ENCODE measurements at places on chromosomes 2 and 18.
A peak's percentile ranks its signal among the peaks of the same experiment; 100 is the strongest.

- DNase-seq = peak; percentile 17
Measured at GRCh38 chr2:239756031-239756789, 268.9 kb downstream of the NDUFA10 start.

DNA sequence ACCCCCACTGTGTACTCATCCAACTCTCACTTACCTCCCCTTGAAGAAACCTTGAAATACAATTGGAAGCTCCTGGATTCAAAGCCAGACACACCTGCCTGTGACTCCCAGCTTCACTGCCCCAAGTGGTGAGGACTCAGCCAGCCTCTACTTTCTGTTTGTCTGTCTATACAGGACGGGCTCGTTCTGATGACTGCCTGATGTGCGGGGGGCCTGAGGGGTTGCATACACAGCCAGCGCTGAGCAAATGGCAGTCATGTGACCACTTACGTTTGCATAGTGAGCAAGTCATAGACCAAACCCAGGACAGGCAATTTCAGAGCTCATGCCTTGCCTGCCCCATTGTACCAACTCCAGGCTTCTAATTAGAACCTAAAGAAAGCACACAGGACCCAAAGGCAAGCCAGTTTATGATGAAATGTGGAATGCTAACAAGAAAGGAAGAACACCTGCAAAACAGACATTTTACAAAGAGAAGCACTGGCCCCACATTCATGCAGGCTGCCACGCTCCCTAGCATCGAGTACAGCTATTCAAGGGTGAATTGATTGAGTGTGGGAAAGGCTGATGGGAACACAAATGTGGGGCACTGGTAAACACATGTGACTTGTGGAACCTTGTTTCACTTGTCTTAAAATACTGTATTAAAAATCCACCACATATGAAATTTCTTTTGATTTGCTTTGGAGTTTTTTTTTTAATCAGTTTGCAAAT lies 137.8 kb downstream of the LNPK start:
- no peak for DNase-seq

DNA sequence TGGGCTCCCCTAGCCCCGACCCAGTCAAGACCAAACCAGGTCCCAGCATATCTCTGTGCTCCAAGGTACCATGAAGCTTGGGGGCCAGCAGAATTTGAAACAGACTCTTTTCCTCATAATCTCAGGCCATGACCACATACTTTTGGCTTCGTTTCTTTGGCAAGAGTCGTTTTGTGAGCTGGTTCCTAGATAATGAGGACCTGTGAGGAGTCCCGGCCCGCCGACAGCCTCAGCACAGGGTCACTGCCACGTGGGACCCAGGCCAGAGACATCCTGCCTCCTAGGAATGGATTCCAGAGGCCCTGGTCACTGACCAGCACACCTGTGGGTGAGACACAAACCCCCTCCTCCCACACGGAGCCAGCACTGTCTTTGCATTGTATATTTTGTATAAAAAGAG lies 73.5 kb downstream of the VAPA start:
- DNase-seq = no peak

- no peak for DNase-seq
Measured at GRCh38 chr2:188665727-188666304, 308.4 kb upstream of the COL3A1 start.

- DNase-seq = no peak
Measured at GRCh38 chr2:39275016-39275415, 31.2 kb upstream of the CDKL4 start.

GRCh38 chr18:61797696-61798590 lies 94.9 kb downstream of the RNF152 start:
- DNase-seq = no peak

DNA sequence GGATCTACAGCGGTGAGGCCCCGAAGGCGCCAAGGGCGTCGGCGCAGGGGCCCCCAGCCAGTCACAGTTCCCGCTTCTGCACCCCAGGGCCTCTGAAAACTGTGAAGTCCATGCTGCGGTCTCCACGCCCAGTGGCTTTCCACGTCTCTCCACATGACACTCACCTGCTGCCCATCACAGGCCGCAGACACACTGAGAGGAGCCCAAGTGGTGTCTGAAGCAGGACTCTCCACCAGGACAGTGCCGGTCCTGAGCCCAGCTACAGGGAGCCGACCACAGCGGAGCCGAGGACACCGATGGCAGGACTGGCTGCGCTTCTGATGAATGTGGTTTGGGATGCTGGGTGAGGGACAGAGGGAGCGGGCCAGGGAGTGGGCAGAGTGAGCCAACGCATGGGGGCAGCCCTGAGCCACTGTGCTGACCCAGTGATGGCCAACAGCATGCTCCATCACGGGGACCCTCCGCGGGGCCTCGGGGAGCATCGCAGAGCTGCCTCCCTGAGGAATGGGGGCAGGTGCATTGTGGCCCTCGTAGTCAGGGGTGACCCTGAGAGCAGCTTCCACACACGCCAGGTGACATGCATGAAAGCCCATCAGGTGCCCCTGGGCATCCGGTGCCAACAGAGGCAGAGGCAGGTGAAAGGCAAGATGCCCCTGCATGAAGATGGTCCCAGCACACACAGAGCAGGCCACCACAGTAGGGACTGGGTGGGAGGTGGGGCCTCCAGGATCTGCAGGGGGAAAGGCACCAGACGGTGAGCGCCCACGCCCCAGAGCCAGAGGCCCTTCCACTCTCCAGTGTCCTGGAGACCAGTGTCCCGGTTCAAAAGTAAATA lies 116.6 kb downstream of the HDAC4 start:
- DNase-seq = no peak

GRCh38 chr18:7567474-7568425 lies 634 bp downstream of the PTPRM start:
- DNase-seq = peak; percentile 41

DNA sequence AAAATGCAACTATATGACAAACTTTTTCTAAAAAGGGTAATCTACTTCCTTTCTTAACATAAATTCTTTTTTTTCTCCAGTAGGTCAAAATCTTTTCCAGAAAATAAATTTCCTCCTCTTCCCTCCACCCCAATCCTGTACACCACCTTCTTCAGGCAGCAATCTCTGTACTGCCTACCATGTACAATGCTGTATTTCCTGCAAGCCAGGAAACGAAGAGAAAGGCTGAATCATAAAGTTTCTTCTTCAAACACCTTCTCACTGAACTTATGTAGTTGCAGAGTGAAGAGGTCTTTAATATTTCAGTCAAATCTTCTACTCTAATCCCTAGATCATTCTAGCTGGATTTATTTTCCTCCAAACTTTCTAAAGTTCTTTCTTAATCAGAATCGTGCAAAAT lies 18.2 kb upstream of the C2orf66 start:
- DNase-seq = no peak

GRCh38 chr2:234939576-234939975 lies 12.2 kb upstream of the SH3BP4 start:
- DNase-seq = no peak

DNA sequence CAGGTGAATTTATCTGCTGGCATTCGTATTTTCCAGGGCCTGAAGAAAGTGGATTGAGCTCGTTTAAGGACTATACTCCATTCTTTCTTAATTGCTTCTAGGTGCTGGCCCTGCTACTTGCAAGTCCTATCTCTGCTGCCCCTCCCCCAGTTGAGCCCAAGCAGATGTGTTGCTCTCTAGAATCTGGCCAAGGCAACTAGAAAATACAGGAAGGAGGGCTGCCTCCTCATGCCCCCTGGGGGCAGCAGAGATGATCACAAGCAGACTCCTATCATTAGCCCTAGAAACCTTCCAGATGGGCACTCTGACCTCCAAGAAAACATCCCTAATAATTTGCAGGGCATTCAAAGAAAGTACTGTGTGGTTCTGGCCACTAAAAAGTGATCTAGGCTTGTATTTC lies 72.5 kb upstream of the CYP26B1 start:
- no peak for DNase-seq

DNA sequence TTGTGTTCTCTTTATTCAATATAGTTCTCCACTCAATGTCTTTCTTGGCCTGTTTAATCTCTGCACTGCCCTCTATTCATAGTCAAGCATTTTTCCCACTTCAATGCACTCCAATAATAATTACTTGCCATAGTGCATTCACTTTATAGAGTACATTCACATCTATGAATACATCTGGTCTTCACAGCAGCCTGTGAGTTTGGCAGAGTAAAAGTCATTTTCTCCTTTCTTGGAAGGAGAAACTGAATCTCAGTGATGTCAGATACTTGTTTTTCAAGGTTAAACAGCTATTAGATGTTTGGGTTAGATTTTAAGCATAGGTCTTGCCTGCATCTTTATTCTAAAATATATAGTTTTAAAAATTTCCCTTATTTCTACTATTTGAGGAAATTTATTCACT lies 373.2 kb downstream of the TRIB2 start:
- no peak for DNase-seq

DNA sequence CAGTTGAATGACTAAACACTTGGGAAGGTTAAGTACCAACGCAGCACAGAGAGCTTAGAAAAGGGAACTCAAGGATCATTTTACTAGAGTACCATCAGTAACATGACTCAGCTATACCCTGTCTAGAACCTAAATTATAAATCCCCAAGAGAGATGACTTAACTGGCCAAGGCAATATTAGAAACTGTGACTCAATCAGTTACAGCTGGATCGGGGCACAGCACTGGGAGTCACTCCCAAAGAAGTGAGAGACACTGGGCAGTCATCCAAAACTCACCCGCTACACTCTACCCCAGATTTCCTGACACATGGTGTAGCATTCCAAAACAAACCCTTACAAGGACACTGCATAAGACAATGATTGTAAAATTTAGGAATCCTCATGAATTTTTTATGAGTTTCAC lies 17.7 kb downstream of the IWS1 start:
- DNase-seq = peak; percentile 43

DNA sequence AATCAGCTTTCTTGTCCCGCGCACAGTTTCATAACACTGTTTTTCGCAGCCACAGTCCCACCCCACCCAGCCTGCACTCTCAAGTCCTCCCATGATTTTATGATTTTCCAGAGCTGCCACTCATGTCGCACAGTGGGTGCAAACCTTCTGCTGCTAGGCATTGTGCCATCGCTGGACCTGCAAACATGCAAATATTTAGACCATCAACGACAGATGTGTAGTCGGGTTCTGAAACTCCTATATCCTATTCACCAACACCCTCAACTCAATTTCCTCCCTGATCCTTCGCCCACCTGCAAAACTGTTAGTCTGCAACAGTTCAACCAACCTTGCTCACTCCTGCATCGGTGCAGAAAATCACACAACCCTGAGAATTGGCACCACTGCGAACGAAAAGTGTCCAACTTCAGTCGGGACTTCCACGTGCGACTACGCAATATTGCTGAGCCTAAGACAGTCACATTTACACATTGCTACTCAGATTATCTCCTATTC lies 871 bp upstream of the ALS2 start:
- peak; percentile 3 for DNase-seq

DNA sequence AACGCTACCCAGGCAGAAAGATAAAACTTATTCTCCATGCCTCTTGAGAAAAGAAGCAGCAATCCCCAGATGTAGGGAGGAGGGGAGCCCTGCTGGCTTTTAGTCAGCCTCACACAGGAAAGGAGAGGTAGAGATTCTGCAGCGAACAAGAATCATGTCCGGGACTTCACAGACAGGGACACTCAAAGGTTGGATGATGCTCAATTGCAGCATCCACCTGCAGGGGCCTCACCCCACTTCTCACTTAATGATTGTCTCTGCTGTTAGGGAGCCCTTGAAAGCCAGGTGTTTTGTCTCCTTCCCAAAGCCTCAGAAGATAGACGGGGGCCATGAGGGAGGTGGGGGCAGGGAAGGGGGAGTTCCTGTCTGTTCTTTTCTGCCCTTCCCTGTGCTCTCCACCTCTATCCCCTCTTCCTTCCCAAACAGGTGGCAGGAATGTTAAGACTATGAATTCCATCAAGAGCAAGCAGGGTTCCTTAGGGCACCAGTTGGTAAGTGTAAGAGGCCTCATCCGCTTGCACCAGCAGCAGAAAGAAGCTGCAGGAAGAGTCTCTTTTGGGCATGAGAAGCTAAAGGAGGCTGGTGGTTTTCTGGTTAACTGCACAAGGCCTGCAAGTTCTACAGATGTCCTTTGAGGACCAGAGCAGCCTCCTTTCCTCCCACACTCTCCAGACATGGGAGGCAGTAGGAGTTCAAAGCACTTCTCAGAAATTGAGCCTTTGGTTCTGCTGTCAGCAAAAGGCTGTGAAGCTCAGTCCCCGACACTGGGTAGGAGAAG lies 154.7 kb upstream of the TNP1 start:
- DNase-seq = no peak

DNA sequence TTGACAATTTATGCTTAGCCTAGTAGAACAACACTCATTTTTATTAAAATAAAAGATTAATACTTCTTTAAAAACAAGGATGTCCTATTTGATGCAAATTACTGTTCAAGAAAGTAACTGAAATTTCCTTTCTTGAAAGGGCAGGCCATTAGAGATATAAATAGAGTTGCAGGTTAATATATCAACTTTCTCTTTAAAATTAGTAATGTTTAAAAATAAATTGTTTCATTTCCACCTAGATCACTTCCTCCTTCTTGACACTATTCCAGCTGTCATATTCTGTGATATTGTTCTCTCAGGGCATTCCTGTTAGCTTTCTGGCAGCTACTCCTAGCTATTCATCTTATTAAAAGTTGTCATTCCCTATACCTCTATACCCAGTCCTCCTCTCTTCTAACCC lies 357.9 kb upstream of the NRP2 start:
- no peak for DNase-seq

GRCh38 chr2:26651470-26651771 lies 10.3 kb upstream of the CIB4 start:
- no peak for DNase-seq

GRCh38 chr2:98702127-98702802 lies 28.7 kb downstream of the MGAT4A start:
- no peak for DNase-seq

DNA sequence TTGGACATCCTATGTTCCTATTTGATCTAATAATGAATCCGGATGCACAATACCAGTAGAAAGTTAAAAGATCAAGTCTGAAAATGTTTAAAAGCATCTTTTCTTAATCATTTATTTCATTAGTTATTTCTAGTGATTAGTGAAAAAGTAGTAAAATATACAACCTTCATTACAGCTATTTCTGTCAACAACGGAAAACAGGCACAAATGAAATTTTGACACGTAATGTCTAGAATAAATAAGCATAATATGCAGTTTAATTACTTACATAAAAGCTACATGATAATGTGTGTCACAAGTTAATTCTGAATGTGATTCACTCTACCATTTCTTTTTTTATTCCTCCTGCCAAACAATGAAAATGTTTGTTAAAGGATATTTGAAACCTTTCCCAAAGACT lies 216.1 kb downstream of the MYCN start:
- no peak for DNase-seq

- DNase-seq = no peak
Measured at GRCh38 chr18:7812431-7813063, 245.4 kb downstream of the PTPRM start.

DNA sequence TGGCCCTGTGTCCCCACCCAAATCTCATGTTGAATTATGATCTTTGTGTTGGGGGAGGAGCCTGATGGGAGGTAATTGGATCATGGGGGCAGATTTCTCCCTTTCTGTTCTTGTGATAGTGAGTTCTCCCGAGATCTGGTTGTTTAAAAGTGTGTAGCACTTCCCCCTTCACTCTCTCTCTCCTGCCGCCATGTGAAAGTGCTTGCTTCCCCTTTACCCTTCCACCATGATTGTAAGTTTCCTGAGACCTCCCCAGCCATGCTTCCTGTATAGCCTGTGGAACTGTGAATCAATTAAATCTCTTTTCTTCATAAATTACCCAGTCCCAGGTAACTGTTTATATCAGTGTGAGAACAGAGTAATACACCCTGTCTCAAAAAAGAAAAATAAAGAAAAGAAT lies 25.5 kb downstream of the LRRFIP1 start:
- no peak for DNase-seq

All from CD14-positive monocyte (primary cell).